ENCODE measurements at places on chromosomes 2 and 18.

GRCh38 chr2:47516360-47517104 is 113.6 kb downstream of the MSH2 start:
- DNase-seq, result no peak

DNA sequence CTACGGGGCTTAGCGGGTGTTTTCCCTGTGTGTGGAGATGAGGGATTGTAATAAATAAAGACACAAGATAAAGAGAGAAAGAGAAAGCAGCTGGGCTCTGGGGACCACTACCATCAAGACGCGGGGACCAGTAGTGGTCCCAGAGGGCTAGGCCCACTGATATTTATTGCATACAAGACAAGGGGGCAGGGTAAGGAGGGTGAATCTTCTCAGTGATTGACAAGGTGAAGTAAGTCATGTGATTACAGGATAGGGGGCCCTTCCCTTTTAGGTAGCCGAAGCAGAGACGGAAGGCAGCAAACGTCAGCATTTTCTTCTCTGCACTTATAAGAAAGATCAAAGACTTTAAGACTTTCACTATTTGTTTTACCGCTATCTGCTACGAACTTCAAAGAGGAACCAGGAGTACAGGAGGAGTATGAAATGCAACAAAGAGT is 4.5 kb upstream of the GAL3ST2 start:
- DNase-seq, result peak; percentile 66

DNA sequence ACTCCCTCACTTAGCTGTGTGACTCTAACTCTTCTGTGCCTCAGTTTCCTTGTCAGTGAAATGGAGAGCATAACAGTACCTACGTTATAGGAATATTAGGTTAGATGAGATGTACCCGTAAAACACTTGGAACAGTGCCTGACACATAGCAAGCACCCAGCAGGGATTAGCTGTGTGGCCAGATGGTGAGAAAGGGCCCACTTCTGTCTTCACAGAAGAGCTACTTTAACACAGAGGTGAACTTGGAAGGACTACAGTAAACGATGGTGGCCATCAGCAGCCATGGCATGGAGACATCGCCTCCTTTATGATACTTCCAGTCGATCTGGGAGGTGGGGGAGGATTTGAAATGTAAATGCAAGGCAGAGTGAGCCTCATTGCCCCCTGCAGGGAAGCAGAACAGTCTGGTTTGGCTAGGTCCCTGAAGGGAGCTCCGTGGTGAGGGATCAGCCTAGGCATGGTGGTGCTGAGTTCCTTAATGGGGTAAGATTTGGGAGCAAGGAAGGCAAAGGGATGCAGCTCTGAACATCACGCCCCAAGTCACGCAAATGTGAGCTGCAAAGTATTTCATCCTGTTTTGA is 101.7 kb upstream of the ALPP start:
- no peak for DNase-seq

- DNase-seq, result peak; percentile 80
These were observed 25.4 kb downstream of the PDCL3 start for GRCh38 chr2:100588071-100588786.

DNA sequence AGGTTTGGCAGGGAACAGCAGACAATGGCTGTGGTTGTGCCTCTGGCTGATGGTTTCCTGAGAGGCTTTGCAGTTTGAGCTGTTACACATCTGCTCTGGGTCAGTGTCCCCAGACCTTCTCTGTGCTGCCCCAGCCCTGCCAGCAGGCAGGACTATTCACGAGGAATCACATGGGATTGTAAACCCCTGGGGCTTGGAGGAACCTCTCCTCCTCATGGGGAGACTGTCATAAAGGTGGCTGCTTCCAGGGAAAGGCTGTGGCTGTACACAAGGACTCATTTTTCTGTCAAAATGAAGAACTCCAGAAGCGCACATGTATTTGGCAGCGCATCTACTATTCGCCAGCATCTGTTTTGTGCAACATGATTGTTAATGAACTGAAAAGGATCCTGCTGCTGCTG is 142.6 kb upstream of the CYP1B1 start:
- DNase-seq, result no peak

GRCh38 chr2:71389384-71390072 is 57.9 kb downstream of the ZNF638 start:
- no peak for DNase-seq

DNA sequence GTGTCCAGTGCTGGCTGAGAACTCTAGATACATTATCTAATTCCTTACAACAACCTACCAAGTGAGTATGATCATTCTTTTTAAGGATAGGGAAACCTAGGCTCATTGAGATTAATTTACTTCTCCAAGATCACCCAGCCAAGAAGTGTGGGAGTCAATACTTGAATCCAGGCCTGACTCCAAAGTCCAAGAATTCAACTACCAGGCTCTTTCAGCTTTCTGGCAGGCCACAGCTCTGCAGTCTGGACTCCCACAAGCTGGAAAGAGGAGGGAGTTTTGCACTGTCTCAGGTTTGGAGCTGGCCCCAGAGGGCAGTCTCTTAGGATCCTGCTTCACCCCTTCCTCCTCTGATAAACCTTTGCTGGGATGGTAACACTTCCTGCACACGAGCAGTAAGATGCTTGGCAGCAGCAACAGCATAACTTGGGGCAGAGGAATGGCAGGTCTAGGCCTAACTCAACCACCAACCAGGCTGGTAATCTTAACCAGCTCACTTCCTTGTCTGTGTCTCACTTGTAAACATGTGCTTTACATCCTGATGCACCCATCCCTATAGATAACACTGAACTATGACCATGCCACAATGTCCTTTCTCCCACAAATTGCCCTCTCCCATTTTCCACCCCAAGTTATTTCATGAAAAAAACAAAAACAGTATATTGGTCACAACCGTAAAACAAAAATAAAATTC is 111.1 kb upstream of the ACAA2 start:
- DNase-seq, result no peak

DNA sequence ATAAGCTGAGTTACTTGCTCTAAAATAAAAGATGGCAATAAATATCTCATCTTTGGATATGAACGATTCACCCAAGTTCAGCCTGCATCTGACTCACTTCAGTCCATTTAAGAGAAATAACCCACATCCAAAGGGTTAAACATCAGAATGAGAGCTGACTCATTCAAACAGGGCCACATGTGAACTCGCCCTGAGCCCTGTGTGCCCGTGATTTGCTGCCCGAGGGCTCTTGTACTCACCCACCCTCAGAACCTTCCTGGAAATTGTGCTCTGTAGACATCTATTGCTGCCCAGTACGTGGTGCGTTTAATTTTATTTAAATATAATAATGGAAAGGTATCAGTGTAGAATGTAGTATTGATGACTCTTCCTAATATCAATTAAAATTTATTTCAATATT is 66.9 kb upstream of the RBM44 start:
- no peak for DNase-seq

DNA sequence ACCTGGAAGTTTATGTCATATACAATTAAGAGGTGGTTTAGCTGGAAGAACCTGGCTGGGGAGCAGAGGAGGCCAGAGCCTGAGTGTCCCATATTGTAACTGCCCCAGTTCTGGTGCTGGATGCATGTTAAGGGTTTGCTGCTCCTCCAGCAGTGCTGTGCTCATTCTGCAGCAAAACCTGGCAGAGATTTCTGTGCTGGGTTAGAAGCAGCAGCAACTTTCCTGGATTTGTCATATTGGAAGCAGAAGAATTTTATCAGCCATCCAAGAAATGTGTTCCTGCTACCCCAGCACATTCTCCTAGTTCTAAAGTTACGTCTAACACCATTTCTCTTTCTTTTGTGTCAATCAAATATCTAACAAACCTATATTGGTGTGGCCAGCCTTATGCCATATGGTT is 284.1 kb downstream of the TDRD15 start:
- no peak for DNase-seq

- DNase-seq, result no peak
These were observed 13.8 kb downstream of the NEB start for GRCh38 chr2:151720521-151720920.

DNA sequence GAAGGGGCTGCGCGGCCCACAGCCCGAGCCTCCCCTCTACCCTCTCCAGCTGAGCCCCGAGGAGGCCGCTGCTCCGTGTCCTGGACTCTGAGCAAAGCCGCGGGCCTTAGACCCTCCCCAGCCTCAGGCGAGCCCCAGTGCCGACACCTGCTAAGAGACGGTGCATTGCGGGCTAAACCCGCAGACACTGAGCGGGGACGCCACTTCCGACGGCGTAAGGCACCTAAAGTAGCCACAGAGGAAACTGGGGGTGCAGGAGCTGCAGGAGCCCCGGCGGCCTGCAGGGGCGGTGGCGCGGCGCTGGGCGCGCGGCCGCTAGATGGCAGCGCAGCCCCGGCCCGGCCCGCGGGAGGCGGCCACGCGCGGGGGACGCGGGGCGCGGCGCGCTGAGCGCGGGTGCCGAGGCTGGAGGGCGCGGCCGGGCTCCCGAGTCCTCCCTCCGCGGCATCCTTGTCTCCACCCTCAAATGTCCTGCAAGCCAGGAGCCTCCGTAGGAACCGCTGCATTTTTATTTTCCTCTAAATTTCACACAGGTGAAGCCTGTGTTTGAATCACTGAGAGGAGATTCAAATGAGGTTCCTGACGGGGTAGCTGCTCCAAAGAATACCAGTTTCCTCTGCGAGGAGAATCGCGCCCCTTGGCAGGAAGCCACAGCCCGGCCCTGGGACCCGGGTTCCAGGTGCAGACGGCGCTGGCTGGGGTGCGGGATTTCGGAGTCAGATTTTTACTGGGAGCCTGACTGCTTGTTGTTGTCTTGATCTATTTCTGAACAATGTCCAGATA is 650.5 kb downstream of the GALR1 start:
- peak; percentile 35 for DNase-seq

- DNase-seq, result no peak
These were observed 51.2 kb downstream of the NFATC1 start for GRCh38 chr18:79446931-79447330.

DNA sequence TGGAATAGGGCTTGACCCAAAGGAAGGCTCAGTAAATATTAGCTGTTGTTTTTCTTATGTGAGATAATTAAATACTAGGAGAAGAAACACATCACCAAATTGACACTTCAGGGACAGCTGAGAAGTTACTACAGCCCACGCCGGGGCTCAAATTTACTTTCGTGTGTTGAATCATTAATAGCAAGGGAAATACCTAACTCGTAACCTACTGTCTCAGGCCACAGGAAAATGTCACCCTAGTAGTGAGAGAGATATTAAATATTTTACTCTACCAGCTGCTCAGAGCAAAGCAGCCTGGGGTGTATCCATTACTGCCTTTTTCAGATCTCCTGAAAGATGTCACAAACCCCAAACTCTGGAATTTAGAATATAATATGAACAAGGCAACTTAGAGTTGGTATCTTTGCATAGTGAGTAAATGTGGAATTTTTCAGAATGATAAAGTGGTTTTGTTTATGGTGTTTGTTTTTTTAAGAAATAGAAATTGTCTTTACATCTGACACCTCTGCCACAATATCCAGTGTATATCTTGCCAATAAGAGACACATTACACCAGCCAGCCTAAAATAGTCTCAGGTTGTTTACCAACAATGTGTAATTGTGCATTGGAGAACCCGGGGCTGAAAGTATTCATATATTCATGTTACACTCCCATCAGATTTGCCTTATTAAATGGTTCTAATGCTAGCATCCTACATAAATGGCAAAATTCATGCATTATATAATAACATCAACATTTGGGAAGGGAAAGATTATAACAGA is 48.4 kb downstream of the ATP8B1 start:
- no peak for DNase-seq

DNA sequence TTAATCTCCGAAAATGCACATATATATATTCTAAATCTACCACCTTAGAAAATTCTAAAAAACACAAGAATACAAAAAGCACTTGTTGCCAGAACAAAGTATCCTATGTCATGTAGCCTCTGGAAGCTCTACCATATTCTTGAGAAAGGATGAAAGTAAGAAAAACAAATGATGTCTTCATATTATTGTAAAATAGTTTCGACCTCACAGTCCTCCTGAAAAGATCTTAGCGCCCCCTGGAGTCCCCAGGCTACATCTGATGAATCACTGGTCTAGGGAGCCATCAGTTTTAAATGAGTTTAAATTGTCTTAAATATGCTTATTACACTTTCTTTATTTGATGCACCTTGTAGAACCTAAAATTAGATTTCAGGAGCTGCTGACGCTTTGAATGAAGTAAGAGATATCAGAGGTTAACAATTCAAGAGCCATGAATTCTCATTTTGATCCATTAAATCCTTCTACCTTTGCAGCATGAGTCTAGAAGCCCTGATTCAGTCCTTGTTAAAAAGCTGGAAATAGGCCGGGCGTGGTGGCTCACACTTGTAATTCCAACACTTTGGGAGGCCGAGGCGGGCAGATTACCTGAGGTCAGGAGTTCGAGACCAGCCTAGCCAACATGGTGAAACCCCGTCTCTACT is 138.8 kb downstream of the MCFD2 start:
- DNase-seq, result no peak

DNA sequence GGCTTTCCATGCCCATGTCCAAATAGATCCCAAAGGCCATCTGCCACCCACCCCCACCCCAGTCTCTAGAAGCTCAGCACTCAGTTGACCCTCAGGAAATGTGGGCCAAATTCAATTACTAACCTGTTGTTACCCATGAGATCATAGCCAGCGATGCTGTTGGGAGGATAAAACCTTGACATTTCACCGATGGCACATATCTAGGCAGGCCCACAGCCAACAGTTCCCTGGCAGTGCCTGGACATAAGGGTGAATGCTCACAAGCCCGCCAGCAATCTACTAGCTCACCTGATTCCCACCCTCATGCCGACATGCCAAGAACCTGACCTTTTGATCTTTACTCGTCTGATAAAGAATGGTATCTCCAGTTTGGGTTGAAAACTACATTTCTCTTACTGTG is 11.8 kb upstream of the ACOXL start:
- DNase-seq, result no peak

- no peak for DNase-seq
These were observed 251.3 kb downstream of the RPIA start for GRCh38 chr2:88942798-88943197.

- no peak for DNase-seq
These were observed 125.0 kb downstream of the XRCC5 start for GRCh38 chr2:216234106-216234505.

- no peak for DNase-seq
These were observed 291.5 kb downstream of the SLC4A3 start for GRCh38 chr2:219918944-219919343.

GRCh38 chr2:108145557-108146326 is 94.0 kb upstream of the SULT1C3 start:
- no peak for DNase-seq

DNA sequence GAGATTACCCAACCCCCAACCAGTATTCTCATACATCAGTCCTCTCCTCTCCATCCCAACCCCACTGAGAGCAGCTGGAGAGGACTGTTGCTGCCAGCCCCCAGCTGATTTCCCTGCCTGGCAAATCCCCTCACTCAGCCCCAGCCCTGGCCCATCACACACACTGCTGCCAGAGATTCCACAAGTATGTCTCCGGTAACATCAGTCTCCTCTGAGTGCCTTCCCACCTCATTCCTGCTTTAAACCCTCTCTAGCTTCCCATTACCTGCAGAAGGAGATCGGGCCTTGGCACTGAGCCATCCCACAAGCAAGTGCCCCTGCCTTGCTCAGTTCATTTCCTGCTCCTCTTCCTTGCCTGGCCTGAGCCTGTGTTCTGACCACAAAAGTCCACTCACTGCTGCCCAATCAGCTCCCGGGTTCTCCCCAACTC is 50.6 kb upstream of the ZFP36L2 start:
- no peak for DNase-seq

Data from central memory CD4-positive, alpha-beta T cell (primary cell).